ENCODE measurements at places on chromosomes 12 and 14. TPM values are rescaled to one million over a fixed set of nuclear protein-coding genes. Genes with fewer than 3 reads are reported as not detected.

RPS6KL1 gene
- 3.6 TPM for total RNA-seq

DLK1 gene
- total RNA-seq = not detected

SERPINA9 gene
- not detected for total RNA-seq

RPL10L gene
- not detected for total RNA-seq

GPR135 gene
- 6.5 TPM for total RNA-seq

MANSC4 gene
- not detected for total RNA-seq

PTCSC3 gene
- total RNA-seq = not detected

FAM181A gene
- not detected for total RNA-seq

ACSM4 gene
- total RNA-seq = not detected

C12orf50 gene
- total RNA-seq = not detected

NOXRED1 gene
- 0.51 TPM for total RNA-seq

DGLUCY gene
- 30.7 TPM for total RNA-seq

SLC24A4 gene
- total RNA-seq = 1.9 TPM

KRT3 gene
- not detected for total RNA-seq

TSPAN8 gene
- 14.8 TPM for total RNA-seq

ARHGEF40 gene
- total RNA-seq = 43.5 TPM

ERP27 gene
- total RNA-seq = 0.85 TPM

NRL gene
- 3.0 TPM for total RNA-seq

DLGAP5 gene
- 1.3 TPM for total RNA-seq

AQP6 gene
- total RNA-seq = not detected

GARIN6 gene
- total RNA-seq = not detected

FAM90A1 gene
- not detected for total RNA-seq

AICDA gene
- 3.9 TPM for total RNA-seq

TEX52 gene
- not detected for total RNA-seq

P2RX2 gene
- total RNA-seq = not detected

NTS gene
- total RNA-seq = 4.3 TPM

KRT77 gene
- total RNA-seq = not detected

TSPAN19 gene
- not detected for total RNA-seq

PLEKHA5 gene
- 26.3 TPM for total RNA-seq

TAS2R42 gene
- not detected for total RNA-seq

OTX2 gene
- total RNA-seq = not detected

IAPP gene
- total RNA-seq = not detected

ZDHHC22 gene
- not detected for total RNA-seq

HVCN1 gene
- 13.0 TPM for total RNA-seq

SLC39A5 gene
- total RNA-seq = not detected

TAS2R20 gene
- 5.6 TPM for total RNA-seq

HSP90AA1 gene
- 357 TPM for total RNA-seq

TMEM179 gene
- total RNA-seq = not detected

ING4 gene
- 13.4 TPM for total RNA-seq

XPOT gene
- 84.3 TPM for total RNA-seq

GPD1 gene
- 1,589 TPM for total RNA-seq

BDKRB1 gene
- total RNA-seq = not detected

OR4K13 gene
- total RNA-seq = not detected

PLEKHG7 gene
- total RNA-seq = not detected

CLEC6A gene
- not detected for total RNA-seq

AMDHD1 gene
- total RNA-seq = not detected

RFX4 gene
- not detected for total RNA-seq

GDF3 gene
- total RNA-seq = not detected

LRFN5 gene
- total RNA-seq = 1.1 TPM

STAC3 gene
- 7.8 TPM for total RNA-seq

NKX2-1 gene
- total RNA-seq = not detected
